Bone marrow (tissue), 2 donors: ENCODE measurements at places on chromosomes 2 and 18.

DNA sequence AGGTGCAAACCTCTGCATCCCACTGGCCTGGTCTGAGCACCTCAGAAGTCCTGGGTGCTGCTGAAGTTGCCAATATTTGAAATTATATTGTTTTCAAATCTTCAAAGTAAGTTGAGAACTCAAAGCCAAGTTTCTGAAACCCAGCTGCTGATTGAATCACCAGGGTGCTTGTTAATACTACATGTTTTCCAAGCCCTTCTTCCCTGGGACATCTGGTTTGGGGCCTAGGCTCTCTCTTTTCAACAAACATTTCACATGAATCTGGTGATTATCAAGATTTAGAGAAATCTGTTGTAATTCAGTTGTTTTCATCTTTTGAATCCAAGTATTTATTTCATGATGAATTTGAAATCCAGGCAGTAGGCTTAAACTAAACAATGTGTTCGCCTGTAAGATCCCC, 24.4 kb downstream of the MLPH start:
- no peak for DNase-seq

DNA sequence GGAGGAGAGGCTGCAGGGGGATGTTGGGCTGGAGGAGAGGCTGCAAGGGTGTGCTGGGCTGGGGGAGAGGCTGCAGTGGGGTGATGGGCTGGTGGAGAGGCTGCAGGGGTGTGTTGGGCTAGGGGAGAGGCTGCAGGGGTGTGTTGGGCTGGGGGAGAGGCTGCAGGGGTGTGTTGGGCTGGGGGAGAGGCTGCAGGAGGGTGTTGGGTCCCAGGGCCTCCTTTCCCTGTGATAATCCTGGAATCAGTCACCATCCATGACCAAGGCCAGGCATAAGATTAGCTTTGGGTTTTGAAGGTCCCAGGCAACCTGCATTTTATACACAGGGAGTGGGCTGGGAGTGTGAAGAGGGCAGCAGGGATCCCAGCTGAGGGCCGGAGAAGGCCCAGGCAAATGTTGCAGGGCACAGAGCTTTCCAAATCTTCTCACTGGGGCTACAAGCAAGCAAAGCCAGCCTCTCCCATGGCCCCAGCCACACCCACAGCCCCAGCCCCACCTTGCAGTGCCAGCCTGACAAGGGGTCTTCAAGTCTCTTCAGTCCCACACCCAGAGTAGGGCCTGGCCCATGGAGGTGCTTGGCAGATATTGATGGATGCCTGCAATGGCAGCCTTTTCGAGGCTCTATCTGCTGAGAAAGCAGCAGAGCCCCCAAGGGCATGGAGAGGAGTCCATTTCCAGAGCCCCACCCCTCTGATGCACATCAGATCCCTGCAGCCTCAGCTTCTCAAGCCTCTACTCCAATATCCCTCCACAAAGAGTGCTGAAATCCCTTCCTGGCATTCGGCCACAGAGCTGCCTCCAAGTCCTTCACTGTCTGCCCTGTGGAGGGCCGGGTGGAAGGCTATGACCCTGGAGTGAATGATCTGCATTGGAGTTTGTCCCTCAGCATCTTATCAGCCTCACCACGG, 50.3 kb upstream of the GLI2 start:
- no peak for DNase-seq

GRCh38 chr2:70484086-70484485, 69.5 kb downstream of the TGFA start:
- DNase-seq, result no peak

DNA sequence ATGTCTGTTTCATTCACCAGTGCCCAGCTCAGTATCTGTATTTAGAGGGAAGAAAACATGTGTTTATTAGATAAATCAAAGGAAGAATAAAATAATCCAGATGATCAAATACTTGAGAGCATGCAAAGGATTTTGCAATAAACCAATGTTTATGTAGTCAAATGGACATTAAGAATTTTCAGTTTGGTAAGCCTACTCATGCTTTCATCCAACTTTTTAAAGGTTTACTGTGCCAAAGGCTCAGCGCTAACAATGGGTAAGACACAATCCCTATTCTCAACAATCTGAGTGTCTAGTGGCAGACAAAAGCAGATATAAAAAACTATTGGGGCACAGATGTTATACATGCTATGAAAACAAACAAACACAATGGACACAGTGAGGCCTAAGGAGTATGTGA, 26.3 kb downstream of the GRB14 start:
- no peak for DNase-seq

GRCh38 chr2:190910341-190911136, 29.9 kb downstream of the GLS start:
- DNase-seq, result no peak

GRCh38 chr2:129883121-129883520, 96.3 kb upstream of the RAB6C start:
- DNase-seq, result no peak

GRCh38 chr18:73780218-73780617, 367.4 kb downstream of the FBXO15 start:
- no peak for DNase-seq

- DNase-seq, result no peak
Measured at GRCh38 chr2:154078926-154079325, 207.2 kb downstream of the GALNT13 start.

- no peak for DNase-seq
Measured at GRCh38 chr2:174617120-174617519, 19.5 kb upstream of the WIPF1 start.

DNA sequence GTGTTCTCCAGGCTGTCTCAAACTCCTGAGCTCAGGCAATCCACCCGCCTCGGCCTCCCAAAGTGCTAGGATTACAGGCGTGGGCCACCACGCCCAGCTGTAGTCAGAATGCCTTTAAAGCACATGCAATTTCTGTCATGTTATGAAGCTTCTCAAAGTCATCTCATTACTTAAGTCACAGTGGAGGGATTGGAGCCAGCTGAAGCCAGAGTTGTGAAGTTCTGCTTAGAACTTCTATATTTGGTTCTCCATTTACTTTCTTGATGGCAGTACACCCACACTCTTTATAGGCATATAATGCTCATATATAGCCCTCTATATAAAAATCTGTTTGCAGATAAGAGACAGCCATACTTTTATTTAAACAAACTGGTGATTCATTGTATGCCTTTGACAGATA, 68.8 kb upstream of the CWC22 start:
- no peak for DNase-seq

- no peak for DNase-seq
Measured at GRCh38 chr2:42074661-42075060, 26.8 kb downstream of the PKDCC start.

- DNase-seq, result no peak
Measured at GRCh38 chr2:121004359-121004758, 268.7 kb downstream of the GLI2 start.

DNA sequence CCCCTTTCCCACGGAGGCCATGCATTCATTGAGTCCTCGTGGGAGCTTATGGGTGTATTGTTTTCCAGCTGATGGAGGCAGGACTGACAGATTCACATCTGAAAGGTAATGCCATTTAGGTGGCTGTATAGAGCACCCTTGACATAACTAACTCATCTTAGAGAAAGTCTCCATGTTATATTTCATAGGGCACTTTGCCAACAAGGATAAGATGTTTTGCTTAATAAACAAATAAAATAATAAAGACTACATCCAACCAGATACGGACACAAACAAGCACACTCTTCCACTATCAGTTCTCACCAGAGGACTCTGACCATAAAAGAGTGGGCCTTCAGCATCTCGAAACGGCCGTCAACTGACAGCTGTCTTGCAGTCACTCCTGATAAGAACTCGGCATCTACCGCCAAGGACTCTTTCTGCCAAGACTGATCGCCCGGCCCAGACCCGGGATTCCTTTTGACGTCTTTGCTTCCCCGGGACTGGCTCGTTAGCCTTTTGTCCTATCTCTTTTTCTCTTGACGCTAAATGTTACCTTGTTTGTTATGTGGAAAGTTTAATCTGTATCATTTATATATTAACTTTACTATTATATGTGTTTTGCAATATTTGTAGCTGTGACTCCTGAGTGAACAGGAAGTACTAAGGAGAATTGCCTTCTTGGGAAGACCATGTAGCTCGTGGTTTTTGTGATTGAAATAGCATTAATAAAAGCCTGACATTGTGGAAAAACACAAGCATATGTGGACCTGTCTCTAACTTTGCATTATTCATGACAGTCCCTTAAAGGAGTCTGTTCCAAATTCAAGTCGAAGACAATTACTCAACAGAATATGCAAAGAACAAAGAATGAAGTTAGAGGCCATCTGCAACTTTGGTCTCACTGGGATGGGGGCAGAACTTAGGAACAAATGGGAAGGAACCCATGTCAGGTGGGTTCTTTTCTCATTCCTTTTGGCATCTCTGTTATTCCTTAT, 195.1 kb downstream of the LPIN1 start:
- DNase-seq, result no peak

- DNase-seq, result no peak
Measured at GRCh38 chr2:71767663-71768062, 314.3 kb downstream of the DYSF start.

DNA sequence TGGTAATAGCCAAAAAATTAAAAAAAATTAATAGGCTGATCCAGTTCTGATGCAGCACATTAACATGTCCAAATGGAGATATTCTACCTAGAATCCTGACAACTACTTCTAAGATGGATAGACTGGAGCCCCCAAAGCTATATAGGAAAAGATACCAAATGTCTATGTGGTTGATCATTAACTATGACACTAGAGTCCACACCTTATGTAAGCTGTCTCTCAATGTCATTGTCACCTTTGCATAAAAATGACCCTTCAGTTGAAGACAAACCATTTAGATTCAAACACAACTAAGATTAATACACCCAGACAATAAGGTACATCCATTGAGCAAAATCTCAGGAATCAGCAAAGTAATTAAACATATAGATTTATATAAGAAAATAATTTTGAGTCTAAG, 14.6 kb downstream of the ZNF396 start:
- no peak for DNase-seq

DNA sequence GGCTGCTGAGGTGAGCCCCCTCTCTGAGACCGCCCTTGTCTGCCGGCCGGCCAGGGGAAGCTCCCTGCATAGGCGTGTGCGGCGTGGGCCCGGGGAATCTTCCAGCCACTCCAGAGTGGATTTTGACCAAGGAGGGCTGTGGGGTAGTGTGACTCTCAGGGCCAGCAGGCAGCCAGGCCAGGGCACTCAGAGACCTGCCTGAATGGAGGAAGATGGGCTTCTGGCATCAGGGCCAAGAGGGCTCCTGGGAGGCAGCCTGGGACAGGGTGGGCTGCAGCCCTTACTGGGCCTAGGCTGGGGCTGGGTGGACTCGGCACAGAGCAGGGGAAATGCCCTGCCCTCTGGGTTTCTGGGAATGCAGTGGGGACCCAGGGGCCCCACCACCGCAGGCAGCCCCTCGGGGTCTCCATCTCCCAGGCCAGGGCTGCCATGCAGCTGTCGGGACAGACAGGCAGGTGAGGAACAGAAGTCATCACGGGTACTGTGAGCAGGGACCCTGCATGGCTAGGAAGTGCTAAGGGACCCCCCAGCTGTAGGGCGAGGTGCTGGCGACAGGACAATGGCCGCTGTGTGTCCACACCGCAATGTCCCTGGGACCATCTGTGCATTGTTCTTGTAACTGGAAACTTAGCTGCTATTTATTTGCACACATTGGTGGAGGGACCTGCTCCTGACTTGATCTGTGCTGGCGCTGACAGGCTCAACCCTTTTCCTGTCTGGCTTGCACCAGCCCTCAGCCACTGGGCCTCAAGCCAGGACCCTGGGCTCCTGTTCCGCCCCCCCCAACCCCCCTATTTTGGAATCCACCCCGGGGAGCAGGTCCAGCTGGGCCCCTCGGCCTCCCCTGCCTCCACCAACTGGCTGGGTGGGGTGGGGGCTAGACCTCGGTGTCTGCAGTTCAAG, 4.1 kb downstream of the PDCD1 start:
- no peak for DNase-seq

DNA sequence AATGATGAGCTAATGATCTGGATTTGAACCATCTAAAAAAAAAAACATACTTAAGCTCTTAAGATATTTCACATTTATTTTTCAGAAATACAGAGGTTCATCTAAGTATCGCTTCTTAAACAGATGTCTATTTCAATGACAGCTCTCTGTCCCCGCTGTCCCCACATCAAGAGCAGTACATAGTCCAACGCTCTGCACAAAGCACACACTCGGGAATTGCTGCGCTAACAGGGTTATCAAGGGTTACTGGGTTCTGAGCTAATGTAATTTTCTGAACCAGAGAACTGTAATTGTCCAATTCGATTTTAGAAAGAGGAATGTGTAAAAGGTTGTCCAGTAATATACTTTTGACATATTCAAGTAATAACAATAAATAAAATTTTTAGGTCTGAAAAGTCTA, 58.8 kb upstream of the ST8SIA5 start:
- no peak for DNase-seq

DNA sequence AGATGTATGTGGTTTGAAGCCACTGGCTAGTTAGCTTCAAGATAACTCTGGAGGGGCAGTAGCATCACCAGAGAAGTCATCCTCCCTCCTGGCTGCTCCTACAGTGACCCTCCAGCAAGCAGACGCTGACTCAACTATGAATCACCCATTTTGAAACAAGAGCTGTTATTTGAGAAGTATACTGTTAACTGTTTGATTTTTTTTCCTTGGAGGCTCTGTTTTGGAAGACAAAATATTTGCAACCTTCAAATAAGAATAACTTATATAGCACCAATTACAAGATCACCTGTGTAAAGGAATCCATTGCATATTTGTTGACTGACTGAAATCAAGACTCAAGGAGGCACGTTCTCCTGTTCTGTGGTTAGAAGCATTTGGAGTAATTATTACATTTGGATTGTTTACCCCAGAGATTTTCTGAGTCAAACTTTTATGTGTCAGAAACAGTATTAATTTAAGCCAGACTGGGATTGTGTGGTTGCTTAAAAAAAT, 313.8 kb downstream of the MTX2 start:
- DNase-seq, result no peak

- DNase-seq, result no peak
Measured at GRCh38 chr18:8439055-8439454, 170.2 kb upstream of the RAB12 start.

GRCh38 chr2:64211276-64211921, 67.2 kb upstream of the PELI1 start:
- no peak for DNase-seq

DNA sequence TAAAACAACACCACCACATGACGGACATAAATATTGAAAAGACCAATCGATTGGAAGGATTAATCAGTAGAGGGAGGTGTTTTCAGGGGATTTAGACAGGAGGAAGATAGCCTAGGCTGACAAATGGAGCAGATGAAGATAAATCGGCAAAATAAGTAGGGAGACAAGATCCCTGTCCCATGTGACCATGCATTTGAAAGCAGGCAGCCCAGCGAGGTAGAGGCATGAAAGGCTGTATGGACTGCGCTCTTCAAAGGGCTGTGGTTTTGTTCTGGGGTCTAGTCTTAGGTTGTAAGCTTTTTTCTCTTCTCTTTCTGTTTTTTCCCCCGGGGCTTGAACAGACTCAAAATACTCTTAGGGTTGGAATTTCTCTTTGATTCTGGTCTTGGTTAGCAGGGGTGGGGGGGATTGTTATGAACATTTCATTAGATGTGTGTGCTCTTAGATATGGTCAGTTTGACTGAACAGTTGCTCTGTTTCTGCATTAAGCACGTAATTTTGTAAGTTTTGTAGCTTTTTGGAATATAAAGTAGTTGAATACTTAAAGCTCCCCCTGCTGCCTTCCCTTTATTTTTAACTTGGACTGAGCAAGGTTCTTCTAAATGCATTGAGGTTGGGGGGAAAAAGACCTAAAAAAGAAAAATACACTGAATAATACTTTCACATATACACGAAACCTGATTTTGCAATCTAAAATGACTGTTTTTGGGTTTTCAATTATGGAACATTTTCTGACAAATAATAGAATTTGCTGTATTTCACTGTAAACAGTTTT, 32.2 kb downstream of the ZNF532 start:
- no peak for DNase-seq
